Regular cardiac myocyte (primary cell): ENCODE measurements at places on chromosomes 1 and 21. TPM values are rescaled to one million over a fixed set of nuclear protein-coding genes. Genes with fewer than 3 reads are reported as not detected.

The C1orf185 gene
- not detected in 2 replicates for total RNA-seq

The SYPL2 gene
- total RNA-seq, result 0.19 and 0.56 TPM in 2 replicates

The PDE4DIP gene
- 104 and 212 TPM in 2 replicates for total RNA-seq

The ATP5IF1 gene
- total RNA-seq, result 116 and 219 TPM in 2 replicates

The GSTM1 gene
- total RNA-seq, result 7.0 TPM in 1 of 2 replicates, not detected in the other

The BTF3L4 gene
- 63.6 and 68.5 TPM in 2 replicates for total RNA-seq

The NMNAT2 gene
- total RNA-seq, result 2.8 and 10.4 TPM in 2 replicates

The NCSTN gene
- total RNA-seq, result 75.0 and 217 TPM in 2 replicates

The CERS2 gene
- 108 and 150 TPM in 2 replicates for total RNA-seq

The PAPPA2 gene
- 2.9 and 4.8 TPM in 2 replicates for total RNA-seq

The CTXND2 gene
- total RNA-seq, result not detected in 2 replicates

The TOMM40L gene
- 10.4 and 14.6 TPM in 2 replicates for total RNA-seq

The AK4 gene
- total RNA-seq, result 98.2 and 116 TPM in 2 replicates

The MPL gene
- total RNA-seq, result not detected in 2 replicates

The C1orf87 gene
- total RNA-seq, result not detected in 2 replicates

The PIGP gene
- 4.2 and 5.4 TPM in 2 replicates for total RNA-seq

The FAM89A gene
- total RNA-seq, result 2.1 and 5.9 TPM in 2 replicates

The DESI2 gene
- total RNA-seq, result 40.6 and 42.0 TPM in 2 replicates

The HPDL gene
- total RNA-seq, result 0.56 and 3.1 TPM in 2 replicates

The ADGRL4 gene
- total RNA-seq, result 35.0 and 60.8 TPM in 2 replicates

The GSTM5 gene
- 0.19 and 3.9 TPM in 2 replicates for total RNA-seq

The WNT3A gene
- total RNA-seq, result not detected in 2 replicates

The MARK1 gene
- 0.77 and 2.5 TPM in 2 replicates for total RNA-seq

The SNX27 gene
- 27.0 and 31.0 TPM in 2 replicates for total RNA-seq

The TMPRSS15 gene
- total RNA-seq, result not detected in 2 replicates

The ARHGAP30 gene
- total RNA-seq, result not detected in 2 replicates

The ACTRT2 gene
- not detected in 2 replicates for total RNA-seq

The PRAMEF14 gene
- not detected in 2 replicates for total RNA-seq

The HP1BP3 gene
- 173 and 196 TPM in 2 replicates for total RNA-seq
